ENCODE measurements at places on chromosomes 3 and 15. TPM values are rescaled to one million over a fixed set of nuclear protein-coding genes. Genes with fewer than 3 reads are reported as not detected.

- DNase-seq = no peak
These were observed 48.9 kb downstream of the PTH1R start for GRCh38 chr3:46926447-46926846.

- no peak for DNase-seq
These were observed 187.9 kb downstream of the NFKBIZ start for GRCh38 chr3:102037209-102037608.

DNA sequence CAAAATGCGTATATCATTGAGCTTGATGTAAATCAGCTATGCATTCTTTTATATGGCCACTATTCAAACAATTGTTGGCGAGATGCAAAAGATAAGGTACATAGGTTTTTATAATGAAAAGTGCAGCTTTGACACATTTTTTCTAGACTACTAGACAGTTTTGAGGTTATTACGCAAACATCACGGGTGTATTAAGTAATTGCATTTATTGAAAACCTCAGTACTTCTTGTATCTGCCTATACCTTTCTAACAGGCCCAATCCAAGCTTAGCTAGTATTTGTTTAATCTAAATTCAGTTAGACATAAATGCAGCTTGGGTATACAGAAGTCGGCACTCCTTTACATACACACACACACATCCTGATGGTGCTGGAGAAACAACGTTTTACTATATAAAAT lies 2.7 kb downstream of the SPESP1 start:
- DNase-seq = no peak

DNA sequence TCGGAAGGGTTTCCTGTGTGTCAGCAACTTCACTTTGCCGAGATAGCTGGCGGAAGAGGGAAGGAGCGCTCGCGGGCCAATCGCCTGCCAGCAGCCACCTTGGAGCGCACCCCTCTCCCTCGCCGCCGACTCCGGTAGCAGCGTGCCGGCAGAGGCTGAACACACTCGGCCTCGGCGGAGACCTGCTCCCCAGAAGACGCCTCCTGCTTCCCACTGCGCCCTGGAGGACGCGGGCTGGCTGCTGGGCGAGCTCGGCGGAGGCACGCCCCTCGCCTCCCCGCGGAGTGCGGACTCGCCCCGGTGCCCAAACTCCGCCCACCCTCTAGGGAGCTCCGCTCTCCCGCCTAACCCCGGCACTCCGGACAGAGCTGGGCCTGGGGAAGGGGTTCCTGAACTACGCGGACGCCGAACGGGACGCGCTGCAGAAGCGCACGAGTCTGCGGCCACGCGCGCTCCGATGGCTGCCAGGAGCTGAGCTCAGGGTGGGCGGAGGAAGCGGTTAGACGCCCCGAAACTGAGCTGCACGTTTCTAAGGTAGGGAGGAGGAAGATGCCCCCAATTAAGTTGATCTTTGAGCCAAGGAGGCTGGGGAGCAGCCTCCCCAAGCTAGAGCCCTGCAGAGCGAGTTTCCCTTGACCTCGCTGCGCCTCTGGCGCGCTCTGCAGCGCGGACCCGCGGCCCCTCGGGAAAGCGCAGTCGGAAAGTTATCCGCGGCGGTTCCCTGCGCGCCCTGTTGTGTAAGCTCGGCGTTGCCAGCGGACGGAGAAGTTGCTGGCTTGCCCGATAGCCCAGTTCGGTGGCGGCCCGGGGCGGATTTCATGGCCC lies at the start of gene P2RY1:
P2RY1 (plus strand) TSS at position 356 of the 825 bp plus-strand sequence. CDS start 652 bp downstream, outside the sequence.
- peak; percentile 62 for DNase-seq

DNA sequence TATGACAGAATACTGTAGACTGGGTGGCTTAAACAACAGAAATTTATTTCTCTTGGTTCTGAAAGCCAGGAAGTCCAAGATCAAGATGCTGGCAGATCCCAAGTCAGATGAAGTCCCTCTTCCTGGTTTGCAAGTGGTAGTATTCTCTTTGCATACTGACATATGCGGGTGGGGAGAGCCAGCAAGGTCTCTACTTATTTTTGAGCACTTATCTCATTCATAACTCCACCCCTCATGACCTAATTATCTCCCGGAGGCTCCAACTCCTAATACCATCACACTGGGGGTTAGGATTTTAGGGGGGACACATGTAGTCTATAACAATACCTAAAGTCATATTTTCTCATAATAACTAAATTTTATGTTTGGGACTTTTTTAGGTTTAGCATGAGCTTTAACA lies 65.3 kb downstream of the BLM start:
- no peak for DNase-seq

DNA sequence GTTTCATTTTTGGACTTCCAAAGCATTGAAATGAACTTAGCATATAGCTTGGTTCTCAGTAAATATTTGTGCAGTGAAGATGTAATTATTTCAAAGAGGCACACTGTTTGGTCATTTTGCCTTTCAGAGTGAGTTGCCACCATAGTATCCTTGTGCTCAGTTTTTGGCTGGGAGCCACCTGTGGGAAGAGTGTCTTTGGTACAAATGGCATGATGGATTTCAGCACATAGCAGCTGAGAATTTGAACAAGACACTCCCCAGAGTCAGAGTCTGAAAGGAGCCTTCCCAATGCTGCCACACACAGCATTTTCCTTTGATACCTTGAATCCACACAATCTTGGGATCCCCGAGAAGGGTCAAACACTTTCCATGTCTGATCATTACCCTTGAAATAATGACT lies 897.2 kb upstream of the ARPP21 start:
- no peak for DNase-seq

DNA sequence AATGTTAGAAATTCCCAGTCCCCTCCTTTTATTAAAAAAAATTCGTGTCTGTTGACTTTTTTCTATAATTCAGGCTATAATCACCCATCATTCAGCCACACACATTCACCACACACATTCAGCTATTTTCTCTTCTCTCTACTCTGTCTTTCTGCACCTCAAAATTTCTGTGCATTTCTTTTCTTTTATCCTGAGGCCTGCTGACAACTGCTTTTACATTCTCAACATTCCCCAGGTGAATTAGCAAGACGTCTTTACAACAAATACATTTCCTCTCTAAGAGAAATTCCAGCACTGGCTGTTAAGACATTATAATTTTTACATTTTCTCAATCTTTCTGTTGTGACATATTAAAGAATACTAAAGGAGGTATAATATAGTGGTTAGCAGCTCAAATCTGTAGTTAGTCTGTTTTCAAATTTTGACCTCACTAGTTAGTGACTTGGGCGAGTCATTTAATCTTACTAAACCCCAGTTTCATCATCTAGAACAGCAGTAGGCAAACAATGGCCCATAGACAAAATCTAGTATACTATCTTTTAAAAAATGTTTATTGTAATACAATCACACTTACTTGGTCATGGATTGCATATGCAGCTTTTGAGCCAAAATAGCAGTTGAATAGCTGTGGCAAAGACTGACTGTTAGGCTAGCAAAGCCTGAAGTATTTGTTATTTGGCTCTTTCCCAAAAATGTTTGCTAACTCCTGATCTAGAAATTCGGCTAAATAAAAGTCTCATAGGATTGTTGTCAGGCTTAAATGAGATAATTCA lies 350.7 kb downstream of the NSUN3 start:
- DNase-seq = no peak

GRCh38 chr3:17322106-17322793 lies 420.2 kb downstream of the TBC1D5 start:
- DNase-seq = no peak

GRCh38 chr3:181581656-181582055 lies 130.1 kb upstream of the SOX2 start:
- no peak for DNase-seq

DNA sequence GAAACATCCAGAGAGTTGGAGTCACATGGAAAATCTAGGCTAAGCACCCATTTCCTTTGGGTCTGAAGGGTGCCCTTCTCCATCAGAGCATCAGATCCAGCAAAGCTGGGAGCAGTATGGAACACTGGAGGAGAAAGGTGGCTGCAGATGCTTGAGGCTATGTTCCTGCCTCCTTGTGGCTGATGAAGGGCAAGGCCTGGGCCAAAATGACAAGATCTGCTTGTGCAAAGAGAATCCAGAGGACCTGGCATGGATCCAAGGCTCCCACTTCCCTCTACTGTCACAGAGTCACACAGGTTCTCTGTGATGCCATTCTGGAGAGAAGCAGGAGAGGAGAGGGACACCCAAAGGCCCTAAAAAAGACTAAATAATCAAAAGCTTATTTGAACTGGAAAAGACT lies 9.2 kb upstream of the ATP8B4 start:
- peak; percentile 57 for DNase-seq

DNA sequence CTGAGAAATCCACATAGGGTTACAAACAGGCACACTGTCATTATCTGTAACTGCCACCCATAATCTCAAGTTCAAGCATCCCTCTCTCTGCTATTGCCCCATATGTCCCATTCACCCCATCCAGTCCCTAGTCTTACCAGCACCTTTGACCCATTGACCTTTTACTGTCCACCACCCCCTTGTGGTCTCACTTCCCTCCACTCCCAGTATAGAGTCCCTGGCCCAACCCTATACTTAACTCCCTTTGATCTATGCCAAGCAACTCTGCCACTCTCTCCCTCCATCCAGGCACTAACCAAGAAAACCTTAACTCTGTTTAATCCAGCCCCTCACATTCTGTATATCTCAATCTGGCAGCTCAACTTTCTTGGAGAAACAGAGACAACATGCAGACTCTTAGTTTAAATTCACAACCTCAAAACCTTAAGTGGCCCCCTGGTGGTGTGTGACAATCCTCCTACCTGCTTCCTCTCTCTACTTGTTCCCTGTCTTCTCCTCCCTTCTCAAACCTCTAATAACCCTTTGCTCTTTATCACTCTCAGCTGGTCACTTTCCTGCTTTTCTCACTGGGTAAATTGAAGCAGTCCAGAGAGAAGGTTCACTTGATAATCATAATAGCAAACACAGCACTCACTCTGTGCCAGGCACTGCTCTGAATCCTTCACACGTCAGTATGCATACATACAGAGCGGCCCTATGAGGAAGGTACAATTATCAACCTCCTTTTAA lies 162.7 kb downstream of the STT3B start:
- DNase-seq = no peak

DNA sequence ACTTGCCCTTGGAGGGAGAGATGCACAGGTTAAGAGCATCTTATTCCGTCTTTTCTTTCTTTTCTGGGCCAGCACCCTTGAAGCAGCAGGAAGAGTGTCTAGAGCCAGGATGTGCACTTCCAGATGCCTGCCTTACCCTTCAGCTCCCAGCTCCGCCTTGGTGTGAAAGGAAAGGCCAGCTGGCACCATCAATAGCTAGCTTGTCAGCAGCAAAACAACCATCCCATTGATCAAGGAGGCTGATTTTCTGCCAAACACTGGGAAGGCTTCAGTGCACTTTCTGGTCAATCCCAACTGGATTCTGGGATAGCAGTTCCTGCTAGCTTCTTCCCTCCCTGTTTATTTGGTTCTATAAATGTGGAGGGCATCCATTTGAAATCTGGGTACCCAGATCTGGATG lies 110.9 kb upstream of the GALNT15 start:
- no peak for DNase-seq

DNA sequence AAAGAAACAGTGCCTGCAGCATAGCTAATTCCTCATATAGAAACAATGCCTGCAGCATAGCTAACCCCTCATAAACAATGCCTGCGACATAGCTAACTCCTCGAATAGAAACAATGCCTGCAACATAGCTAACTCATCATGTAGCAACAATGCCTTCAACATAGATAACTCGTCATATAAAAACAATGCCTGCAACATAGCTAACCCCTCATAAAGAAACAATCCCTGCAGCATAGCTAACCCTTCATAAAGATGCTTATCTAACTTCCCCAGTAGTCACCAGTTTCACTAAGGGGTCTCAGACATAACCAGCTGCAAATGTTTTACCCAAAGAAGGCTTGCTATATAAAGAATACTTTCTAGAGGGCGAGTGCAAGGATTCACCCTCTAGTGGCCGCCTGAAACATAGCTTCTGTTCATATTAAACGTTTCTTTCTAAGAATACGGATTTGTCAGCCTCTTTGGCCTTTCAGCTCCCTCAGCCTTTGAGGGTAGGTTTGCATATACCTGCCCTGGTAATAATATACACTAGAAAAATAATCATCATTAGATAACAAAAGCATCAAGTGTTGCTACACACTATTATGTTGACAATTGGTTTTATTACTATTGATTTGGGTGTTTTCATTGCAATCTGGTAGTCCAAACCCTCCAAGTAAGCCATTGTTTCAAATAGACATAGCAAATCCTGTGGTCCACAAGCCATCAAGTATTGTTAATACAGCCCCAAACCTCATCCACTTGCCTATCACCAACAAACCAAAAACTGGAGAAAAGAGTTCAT lies 44.4 kb upstream of the FAN1 start:
- no peak for DNase-seq

GRCh38 chr3:128606094-128606493 lies 44.5 kb downstream of the RPN1 start:
- DNase-seq = no peak

DNA sequence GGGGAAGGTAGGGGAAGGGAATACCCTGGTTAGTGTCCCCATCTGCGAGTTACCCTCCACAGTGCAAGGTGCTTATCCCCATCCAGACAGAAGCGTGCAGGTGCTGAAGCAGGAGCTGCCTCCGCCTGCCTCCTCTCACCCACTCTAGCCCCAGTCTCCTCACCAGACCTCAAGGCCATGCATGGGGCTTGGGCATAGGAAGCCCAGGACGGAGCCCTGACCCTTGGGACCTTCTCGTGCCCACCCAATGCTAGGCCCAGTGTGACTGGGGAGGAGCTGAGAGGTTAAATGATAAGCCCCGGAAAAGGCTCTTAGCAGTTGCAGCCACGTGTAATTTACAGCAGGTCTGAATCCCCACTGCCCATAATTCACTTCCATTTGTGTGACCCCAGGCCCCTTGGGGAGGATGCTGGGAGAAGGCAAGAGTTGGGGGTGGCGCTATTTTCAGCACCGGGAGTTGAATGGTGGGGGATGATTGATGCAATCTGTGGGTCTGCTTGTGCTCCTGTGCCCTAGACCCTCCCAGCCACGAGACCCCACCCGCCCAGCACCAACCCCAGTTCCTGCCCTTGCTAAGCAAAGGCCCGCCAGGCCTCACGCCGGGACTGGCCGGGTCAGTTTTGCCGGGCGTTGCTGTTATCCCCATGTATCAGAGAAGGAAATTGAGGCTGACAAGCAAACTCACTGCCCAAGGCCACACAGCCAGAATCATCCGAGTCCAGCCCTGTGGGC lies 14.5 kb upstream of the PLXND1 start:
- peak; percentile 18 for DNase-seq

Gene DLL4
- total RNA-seq = 5.5 TPM

Gene GOLGA8G
- not detected for total RNA-seq

Gene LINGO1
- total RNA-seq = 0.31 TPM

Gene ZNF445
- total RNA-seq = 9.8 TPM

Gene RAD51
- 1.7 TPM for total RNA-seq

Gene CYP1A1
- 1.6 TPM for total RNA-seq
